ENCODE measurements at places on chromosomes 11 and 22. TPM values are rescaled to one million over a fixed set of nuclear protein-coding genes. Genes with fewer than 3 reads are reported as not detected.

Gene VWCE
- total RNA-seq, result 17.2 TPM

Gene CRKL
- 58.0 TPM for total RNA-seq

Gene HNRNPUL2
- total RNA-seq, result 11.0 TPM

Gene DCDC1
- total RNA-seq, result 1.5 TPM

Gene CYTH4
- total RNA-seq, result 2.4 TPM
